ENCODE measurements at places on chromosomes 2 and 18.
A peak's percentile ranks its signal among the peaks of the same experiment; 100 is the strongest.

DNA sequence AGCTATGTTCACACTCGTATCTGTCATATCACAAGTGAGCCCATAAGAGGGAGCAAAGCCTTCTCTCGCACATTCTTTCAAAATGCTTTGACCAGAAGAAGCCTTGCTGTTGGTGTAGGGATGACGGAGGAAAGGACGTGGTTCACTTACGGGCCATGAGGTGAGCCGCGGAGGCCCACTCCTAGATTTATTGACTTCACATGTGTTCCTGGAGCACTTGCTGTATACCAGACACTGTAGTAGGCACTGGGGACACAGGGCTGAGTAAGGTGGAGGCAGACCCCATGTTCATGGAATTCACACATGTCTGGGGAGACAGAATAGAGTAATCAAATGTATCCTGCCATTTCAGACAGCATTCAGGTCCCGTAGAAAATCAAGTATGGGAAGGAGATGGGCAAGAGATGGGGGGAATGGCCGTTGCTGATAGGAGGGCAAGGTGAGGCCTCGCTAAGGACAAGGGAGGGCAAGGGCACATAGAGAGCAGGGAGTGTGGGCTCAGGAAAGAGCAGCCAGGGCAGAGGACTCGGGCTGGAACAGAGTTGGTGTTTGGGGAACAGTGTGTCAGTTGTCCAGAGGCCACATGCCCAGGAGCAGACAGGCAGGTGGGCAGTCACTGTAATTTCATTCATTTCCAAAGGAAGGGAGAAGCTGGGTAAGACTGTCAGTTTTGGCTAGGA, 182.2 kb downstream of the LDLRAD4 start:
- DNase-seq = no peak

GRCh38 chr2:172279813-172280212, 147.6 kb upstream of the ITGA6 start:
- DNase-seq = no peak

- DNase-seq = peak; percentile 33
Observed at GRCh38 chr2:46181789-46182530, 115.2 kb upstream of the EPAS1 start.

DNA sequence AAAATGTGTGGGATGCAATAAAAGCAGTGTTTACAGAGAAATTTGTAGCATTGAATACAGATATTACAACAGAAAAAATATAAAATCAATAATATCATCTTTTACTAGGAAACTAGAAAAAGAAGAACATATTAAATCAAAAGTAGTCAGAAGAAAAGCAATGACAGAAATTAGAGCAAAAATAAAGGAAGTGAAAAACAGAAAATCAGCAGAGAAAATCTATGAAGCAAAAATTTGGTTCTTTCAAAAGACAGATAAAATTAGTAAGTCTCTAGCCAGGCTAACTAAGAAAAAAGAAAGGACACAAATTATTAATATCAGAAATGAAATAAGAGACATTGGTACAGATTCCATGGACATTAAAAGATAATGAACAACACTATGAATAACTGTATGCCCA, 212.0 kb upstream of the MGAT5 start:
- no peak for DNase-seq

DNA sequence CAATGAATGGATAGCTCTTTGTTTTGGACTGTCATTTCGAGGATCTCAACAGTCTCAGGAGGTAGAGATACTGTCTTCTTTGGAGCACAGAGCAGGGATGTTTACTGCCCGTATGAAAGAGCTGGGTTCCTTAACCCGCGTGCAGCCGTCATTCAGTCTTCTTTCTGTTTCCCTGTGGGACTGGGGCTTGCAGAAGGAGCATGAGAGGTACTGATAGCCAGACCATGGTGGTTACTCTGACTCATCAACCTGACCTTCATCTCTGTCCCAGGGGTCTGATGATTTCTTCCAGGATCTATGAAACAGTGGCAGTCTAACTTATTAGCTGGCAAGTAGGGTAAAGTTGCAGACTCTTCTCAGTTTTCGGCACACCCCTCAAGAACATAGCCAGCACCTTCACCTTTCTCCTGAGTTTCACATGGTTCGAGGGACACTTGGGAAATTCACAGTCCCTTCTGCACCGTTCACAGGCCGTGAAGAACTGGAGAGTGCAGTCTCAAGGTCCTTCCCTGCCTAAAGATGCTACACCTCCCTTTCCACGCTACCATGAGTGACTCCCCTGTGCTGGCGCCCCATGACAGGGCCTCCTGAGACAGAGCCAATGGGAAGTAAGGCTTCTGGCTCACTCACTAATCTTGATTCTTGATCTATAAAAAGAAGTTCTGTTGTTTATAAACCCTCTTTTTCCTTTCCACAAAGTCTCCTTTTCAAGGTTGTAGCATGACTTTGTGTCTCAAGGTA, 226.2 kb downstream of the MC4R start:
- peak; percentile 89 for DNase-seq

GRCh38 chr2:204452464-204453023, 92.7 kb upstream of the PARD3B start:
- DNase-seq = no peak

DNA sequence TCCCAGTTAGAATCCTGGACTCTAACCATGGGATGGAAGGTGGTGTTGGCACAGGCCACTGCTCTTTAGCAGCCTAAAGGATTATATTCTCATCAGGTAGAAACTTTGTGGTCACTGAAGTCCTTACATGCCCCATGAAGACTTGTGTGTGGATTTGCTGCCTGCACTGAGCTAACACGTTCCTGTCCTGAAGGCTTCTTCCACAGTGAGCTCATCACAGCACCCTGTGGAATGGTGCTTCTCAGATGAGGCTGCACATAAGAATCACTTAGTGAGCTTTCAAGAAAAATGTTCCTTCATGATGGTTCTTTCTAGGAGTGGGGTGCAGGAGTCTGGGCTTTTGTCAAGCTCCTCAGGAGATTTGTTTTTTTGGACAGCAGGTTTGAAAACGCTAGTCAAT, 26.8 kb downstream of the STAMBP start:
- no peak for DNase-seq

DNA sequence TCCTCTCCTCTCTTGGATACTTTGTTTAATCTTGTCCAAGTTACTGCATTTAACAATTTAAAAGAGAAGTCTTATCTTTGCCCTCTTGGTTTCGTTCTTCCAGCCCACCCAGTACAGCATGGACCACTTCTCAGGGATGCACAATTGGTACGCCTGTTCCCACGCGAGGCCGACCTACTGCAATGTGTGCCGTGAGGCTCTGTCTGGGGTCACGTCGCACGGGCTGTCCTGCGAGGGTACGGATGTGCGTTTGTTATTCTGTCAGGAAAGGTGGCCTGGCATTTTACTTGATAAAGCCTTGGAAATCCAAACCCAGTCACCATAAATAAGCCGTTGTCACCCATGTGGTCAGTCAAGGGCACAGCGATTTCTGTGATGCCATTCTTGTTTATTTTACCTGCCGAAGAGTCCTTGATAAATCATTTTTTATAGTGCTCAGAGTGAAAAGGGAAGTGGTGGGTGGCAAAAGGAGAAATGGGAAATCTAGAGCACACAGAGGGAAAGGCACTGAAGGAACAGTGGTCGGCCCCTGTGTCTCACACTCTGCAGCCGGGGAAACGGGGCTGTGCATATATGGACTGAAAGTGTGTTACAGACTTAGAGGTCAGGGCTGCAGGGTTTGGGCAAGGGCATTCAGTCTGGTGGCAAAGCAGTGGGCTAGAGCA, 80.5 kb downstream of the DGKD start:
- no peak for DNase-seq

DNA sequence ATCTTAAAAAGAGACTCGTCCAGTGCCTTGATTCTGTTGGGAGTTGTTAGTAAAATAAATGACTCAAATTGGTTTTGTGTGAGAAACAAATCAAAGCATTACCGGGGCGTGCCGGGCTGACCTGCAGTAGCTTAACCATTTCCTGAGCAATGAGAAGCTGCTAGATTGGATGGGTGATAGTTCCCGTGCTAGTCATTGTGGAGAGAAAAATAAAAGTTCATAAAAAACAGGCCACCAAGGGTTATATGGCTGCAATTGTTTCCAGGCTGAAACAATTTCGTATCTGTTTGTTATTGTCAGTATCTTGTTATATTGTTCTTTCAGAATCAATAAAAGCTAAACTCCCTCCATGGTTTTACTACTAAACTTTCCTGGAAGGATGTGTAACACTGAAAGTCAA, 314.4 kb downstream of the MTX2 start:
- DNase-seq = no peak

GRCh38 chr2:218252509-218253231, 8.1 kb upstream of the GPBAR1 start:
- DNase-seq = peak; percentile 44

GRCh38 chr2:219035942-219036341, 5.4 kb downstream of the CFAP65 start:
- DNase-seq = no peak

GRCh38 chr2:67453310-67453709, 56.2 kb downstream of the ETAA1 start:
- DNase-seq = no peak

DNA sequence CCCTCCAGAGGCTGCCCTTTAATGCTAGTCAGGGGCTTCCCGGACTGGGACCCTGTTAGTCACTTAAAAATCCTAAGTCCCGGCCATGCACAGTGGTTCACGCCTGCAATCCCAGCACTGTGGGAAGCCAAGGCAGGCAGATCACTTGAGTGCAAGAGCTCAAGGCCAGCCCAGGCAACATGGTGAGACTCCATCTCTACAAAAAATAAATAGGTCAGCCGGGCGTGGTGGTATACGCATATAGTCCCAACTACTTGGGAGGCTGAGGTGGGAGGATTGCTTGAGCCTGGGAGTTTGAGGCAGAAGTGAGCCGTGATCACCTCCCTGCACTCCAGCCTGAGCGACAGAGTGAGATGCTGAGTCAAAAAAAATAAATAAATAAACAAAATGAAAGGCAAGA, 17.2 kb upstream of the KCNG2 start:
- DNase-seq = no peak

DNA sequence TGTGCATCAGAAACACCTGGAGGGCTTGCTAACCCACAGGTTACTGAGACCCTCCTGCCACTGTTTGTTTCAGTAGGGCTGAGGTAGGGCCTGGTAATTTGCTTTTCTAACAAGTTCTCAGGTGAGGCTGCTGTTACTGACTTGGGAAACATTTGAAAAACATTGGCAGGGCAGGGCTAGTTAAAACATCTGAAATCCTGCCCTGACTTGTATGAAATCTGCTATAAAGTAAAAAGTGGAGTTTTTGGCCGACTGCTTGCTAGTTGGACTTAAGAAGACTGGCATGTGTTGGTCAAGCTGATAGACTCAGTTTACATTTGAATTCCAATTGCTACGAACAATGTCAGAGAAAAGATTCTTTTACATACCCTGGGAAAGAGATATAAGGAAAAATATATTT, 111.6 kb upstream of the DLX2 start:
- no peak for DNase-seq

GRCh38 chr2:117536139-117536538, 278.4 kb upstream of the DDX18 start:
- peak; percentile 17 for DNase-seq

DNA sequence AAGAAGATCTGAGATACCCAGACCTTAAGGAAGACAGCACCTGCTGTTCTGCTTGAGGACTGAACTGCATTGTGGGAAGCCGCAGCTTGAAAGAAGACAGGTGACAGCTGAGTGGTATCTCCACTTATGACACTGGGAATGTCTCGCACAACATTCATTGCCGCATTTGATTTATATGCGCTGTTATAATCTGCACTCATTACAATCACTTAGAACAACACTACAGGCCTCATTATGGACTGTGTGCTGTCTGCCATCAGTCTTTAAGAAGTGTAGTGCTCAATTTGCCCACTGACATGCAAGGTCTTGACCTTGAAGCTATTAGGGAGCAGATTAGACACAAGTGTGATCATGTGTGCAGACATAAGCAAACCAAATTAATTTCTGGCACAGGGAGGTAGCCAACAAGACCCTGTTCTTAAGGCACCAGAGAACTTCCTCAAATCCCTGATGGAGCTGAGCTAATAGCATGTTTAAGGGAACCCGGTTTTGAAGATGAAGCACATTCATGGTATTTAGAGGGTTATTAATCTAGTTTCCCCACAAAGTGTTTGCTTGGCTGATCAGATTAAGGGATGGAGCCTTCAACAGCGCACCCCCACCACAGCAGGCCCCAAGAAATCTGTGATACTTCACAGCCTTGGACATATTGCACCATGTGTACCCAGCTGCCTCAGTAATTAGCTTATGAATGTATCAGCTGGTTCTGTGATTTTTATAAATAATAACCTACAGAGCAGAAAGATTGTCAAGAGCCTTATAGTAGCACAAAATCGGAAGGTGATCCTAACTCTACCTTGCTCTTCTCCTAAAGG, 146.8 kb downstream of the SATB2 start:
- no peak for DNase-seq

- DNase-seq = no peak
Observed at GRCh38 chr18:25726298-25726697, 364.1 kb downstream of the SS18 start.

DNA sequence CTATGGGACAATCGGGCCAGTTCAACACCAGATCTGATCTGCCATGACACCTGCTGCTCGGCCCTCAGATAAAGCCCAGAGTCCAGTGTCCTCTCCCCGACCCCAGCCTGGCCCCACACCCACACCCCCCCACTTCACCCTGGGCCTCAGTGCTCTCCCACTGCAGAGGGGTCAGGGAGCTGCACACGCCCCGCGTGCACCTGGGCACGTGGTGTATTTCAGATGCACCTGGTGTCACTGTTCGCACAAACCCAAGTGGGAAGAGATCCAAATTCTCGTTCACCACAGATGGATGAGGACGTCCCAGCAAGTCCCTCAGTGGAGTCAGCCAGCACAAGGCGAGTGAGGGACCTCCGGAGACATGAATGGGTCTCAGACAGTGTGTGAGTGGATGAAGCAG, 161.3 kb downstream of the RTP5 start:
- DNase-seq = no peak

- no peak for DNase-seq
Observed at GRCh38 chr2:119414894-119415293, 16.8 kb upstream of the TMEM37 start.

DNA sequence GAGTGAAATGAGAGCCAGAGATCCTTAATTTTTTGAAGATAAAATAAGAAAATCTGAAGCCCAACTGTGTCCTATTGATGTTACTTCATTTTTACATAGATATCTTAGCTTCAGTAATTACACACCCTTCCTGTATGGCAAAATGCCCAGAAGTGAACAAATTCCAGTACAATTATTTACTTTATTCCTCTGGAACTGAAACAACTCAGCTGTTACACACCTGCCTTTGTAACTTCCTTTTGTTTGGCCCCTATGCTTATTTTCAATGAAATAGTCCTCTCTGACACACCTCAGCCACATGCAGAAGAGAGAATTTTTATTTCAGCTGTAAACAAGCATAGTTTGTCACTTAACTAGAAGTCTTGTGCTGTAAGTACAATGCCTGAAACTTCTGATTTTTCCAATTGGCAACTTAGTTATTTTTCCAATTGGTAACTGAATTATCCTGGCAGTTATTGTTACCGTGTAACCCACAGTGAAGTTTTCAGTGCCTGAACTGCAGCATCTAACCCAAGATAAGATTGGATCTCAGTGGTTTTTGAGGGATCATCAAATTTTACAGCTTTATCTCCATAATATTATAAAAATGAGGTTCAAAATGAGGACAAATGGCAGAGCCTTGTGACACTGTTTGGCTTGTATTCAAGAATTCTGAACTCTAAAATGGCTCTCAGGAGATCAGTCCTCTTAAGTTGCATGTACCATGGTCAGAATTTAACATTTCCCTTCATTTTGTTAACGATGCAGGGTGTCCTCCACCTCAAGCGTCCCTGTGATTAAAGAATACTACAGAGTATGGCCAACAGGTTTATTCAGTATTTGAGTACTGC, 82.6 kb downstream of the PKP4 start:
- DNase-seq = no peak

- DNase-seq = no peak
Observed at GRCh38 chr2:179057737-179058136, 7.8 kb upstream of the CCDC141 start.

GRCh38 chr2:25293958-25294562, 47.7 kb downstream of the DNMT3A start:
- peak; percentile 51 for DNase-seq
